ENCODE measurements at places on chromosomes 4 and X.

DNA sequence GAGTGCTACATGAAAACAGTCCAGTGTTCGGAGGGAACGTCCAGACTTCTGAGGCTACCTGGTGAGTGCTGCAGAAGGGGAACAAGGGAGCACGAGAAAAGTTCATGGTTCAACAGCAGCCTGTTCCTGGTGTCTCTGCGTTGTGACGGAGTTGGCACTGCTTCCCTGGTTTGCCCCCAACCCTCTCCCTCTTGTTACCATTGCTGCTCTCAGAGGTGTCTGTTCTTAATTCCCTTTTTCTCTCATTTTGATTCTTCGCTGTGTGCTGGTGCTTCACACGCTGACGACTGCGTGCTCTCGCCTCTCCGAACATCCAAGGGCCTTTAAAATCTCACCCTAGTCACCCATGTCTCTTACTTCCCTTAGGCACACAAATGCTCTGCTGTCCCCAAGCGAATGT is 1.6 kb upstream of the FAM149A start:
- no peak for ATAC-seq

DNA sequence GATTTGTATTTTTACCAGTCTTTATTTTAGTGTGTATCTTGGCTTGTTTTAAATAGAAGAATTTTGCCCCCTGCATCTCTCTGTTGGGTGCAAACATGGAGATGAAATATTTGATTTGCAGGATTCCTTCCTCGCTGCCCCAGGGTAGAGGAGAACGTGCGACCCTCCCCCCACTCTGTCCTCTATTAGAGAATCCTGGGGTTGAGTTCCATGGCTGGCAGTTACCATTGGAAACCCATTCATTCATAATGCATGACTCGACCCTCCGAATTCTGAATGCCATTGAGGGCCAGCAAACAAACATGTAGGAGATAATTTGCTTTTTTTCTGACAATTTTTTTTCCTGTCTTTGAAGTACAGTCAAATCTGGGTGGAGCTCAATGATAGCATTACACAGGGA is 53.7 kb downstream of the TRIM2 start:
- no peak for ATAC-seq

DNA sequence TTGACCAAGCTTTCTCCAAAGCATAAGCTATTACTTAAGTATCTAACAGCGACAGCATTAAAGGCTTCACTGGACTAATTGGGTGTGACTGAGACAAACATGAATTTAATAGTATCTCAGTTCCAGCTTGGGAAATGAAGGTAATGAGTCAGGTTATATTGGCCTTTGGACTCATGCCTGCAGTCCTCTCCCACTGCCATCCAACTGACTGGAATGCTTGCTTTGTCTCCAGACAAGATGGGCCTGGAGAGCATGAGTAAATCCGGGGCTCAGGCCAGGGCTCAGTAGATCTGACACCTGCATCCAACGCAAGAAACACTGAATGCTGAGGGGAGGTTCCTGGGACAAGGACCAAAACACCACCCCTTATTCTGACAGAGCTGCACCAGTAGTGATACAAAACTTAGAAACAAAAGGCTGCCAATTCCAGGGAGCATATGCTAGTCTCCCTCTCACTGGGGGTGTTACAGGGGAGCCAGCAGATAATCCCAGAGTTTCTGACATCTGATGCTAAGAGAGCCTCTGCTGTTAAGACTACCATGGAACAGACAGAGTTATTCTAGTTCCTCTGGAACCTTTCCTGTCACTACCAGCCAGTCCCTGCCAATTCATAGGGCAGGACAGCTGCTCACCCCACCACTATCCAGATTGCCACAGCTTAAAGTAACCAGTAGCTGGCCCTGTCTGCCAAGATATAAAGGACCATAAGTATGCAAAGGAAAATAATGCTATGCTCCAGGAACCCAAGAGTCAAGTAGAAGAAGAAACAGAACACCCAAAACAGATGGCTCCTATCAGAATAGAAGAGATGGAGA is 293.8 kb downstream of the IQCM start:
- ATAC-seq: peak; percentile 24

GRCh38 chrX:14926471-14926870 is 53.2 kb downstream of the MOSPD2 start:
- no peak for ATAC-seq

All from stimulated activated memory B cell treated with anti-CD40 and anti-IgM and Interleukin-4, amounts not matched to agents 10 μg/mL and 1 μg/mL and 100 μg/mL, for 72 hours (primary cell).